Kidney epithelial cell (primary cell): ENCODE measurements at places on chromosomes 6 and 20. TPM values are rescaled to one million over a fixed set of nuclear protein-coding genes. Genes with fewer than 3 reads are reported as not detected.

The CHRNA4 gene
- total RNA-seq: not detected in 2 replicates

The GJA10 gene
- not detected in 2 replicates for total RNA-seq

The KHDRBS2 gene
- total RNA-seq: 0.17 TPM in 1 of 2 replicates, not detected in the other

The CFAP61 gene
- 0.14 TPM in 1 of 2 replicates, not detected in the other for total RNA-seq

The GTSF1L gene
- total RNA-seq: not detected in 2 replicates

- DNase-seq: no peak
Measured at GRCh38 chr20:38242848-38243708, 17.5 kb downstream of the KIAA1755 start.

DNA sequence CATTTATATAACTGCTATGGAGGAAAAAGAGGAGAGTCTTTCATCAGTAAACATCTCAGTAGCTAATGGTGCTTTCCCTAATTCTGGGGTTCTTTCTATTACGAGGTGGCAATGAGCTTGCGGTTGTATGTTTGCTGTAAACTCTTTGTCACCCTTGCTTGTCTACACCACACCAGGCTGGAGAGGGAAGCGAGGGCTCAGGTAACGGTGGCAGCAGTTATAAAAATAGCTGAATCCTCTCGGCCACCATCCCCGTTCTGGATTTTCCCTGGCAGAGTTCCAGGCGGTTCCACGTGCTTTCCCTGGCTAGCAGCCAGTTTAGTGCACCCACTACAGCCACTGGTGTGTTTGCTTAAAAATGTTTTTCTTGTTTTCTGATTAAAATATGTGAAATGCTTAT is 39.0 kb downstream of the MAS1 start:
- DNase-seq: no peak

DNA sequence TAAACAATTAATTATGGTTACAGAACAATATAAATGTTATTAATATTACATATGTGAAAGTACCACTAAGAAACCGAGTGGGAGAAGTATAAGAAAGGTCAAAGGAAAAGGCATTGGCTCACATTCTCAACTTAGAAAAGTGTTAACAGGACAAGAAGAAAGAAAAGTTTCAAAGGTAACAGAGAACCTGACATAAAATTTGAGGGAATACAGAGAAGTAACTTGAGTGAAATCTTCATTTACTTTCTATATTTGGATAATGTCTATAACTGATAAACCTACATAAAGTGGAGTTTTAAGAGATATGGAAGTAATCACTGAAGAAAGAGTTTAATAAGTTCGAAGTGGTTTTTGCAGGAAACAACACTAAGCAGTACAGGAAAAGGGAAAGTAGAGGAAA is 30.1 kb downstream of the REPS1 start:
- no peak for DNase-seq

DNA sequence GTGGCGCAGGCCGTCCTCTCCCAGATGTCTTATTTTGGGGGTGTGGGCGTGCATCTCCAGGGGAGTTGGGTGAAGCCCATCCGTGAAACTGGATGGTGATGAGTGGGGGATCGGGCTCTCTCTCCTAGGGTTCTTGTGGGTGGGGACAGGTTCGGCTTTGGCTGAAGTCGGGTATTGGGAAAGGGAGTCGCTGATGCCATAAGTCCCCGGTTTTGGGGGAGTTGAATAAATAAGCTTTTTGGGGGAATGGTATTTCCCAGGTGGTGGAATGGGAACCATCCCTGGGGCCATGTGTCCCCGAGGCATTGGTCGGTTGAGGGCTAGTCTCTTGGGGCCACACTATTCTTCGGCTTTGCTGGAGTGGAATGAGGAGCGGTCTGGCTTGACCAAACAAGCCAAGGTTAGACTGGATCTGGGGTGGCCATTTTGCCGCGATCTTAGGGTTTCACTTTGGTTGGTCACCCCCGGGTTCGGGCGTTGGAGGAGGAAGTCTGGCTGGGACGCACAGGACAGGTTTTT is 481 bp downstream of the ZNF133 start:
- DNase-seq: no peak

GRCh38 chr6:7240351-7240750 is 72.6 kb downstream of the SSR1 start:
- no peak for DNase-seq

DNA sequence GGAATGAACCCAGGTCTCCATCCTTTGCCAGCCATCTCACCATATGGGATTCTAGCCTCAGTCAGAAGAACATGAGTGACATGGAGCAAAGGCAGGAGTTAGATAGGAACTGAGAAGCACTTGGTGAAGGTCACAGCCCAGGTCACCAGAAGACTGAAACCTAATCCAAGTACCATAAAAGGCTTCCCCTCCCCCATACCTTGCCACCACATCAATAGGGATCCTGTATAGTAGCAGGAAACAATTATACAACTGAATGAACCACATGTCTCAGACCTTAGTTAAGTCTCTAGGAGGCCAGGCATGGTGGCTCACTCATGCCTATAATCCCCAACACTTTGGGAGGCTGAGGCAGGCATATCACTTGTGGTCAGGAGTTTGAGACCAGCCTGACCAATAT is 49.6 kb downstream of the KIZ start:
- DNase-seq: no peak

- DNase-seq: no peak
Measured at GRCh38 chr6:140107216-140107615, 732.8 kb upstream of the CITED2 start.

DNA sequence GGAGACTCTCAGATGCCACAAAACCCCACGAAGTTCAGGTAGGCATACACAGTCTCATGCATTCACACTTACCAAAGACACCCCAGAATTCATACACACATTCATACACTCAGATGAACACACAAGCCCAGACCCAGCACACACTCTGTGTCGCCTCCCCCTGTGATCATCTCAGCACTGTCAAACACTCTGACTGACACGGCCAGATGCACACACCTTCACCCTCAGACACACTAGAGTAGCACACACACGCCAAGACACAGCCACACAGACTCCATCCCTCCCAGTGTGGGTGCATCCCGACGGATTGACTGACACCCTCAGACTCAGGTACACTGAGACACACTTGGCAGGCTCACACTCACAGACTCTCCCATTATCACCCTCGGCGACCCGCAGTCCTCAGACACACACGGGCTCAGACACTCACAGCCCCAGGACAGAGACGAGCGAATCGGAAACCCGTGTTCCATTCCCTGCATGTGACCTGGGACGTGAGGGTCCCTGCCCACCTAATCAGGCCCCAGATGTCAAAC is 872 bp upstream of the RIMS4 start:
- no peak for DNase-seq

DNA sequence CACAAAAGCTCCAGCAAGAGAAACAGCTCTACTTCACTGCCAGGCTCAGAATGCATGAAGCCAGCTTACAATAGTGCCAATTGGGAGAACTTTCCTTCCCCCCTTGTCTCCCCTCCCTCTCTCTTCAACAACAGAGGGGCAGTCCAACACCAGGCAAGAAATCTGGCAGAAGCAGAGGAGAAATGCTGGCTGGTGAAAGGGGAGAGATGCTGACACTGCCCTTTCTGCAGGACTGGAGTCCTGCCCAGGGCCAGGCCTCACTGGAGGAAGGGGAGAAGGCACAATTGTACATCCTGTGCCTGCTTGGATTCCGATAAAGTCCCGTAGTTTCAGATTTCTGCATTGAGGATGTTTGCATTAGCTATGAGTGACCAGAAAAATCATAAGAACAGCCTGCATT is 148.6 kb downstream of the LRRC1 start:
- DNase-seq: no peak

DNA sequence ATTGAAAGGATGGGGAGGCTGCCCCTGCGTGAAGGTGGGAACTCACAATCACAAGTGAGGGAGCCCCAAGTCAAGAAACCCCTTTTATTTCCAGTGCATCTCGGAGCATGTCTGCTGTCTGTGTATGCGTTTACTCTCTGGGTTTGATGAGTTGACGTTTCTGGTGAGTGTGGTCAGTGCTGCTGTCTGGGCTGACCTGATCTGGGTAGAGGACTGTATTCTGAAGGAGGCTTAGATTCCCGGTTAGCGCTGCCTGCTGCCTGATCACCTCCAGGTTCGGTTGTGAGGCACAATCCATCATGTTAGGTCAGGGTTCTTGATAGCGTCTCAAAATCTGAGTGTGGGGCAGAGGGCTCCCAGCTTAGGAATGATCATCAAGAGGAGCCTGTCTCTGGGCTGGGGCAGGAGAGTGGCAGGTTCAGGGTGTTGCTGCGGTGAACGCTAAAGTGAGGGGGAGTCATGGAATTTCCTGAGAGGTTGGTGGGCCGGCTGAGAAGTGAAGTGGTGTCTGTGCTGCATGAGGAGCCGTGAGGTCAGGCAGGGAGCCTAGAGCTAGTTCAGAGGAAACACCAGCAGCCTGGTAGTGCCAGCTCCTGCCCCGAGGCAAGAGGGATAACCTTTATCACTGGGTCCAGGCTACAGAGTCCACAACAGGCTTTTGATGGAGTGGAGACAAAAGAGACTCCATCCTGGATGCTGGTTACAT is 225.3 kb upstream of the CST7 start:
- DNase-seq: no peak

DNA sequence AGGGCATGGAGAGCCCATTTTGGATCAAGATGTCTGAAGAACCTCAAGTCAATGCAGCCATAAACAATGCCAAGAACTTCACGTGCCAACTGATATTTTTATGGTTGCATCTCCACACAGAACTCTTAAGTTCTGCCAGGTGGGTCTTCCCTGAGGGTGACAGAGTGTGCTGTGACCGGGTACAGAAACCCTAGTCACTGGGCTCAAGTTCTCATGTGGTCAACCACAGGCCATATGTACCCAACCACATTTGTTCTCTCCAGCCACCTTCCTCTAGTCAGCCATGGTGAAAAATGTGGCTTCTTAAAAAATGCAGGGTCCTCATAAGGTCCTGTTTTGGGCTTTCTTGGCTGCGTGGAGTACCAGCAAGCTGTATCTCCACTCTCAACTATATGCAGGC is 48.9 kb downstream of the CLIC5 start:
- DNase-seq: no peak

DNA sequence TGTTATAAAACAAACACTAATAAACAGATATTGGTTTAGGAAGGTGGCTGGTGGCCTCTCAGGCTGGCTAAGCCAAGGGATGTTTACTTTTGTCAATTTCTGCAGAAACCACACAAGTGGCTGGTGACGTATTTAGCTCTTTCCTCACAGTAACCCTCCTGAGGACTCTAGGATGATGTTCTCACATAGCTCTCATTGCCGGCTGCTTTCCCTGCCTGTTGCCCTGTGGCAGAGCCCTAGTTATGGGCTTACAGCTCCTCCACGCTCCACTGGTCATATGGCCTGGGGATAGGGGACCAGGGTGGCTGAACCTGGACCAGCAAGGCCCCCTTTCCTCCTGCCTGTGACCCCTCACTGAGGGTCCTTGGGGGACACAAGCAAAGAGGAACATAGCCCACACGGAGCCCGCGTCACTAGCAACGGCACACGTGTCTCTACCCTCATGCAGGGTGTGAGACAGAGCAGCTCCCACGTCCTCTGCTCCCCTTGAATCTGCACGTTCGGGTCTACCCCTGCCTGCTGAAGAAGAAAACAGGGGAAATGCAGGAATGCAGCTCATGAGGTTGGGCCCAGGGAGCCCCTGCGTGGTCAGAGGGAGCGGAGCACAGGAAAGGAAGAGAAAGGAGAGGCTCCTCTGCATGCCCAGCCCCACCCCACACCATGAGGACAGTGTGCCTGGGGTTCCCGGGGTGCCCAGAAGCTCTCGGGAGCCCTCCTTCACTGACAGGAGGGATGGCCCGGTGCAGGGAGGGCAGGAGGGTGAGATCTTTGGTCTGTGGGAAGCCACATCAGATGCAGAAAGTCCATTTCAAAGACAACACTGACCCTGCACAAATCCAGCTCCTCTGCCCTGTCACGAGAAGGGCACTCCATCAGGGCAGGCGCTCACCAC is 13.9 kb downstream of the RAMACL start:
- no peak for DNase-seq
